IPS DF 19.7 (cell line): ENCODE measurements at places on chromosomes 16 and 17.

GRCh38 chr16:58371841-58372240 is 20.4 kb upstream of the GINS3 start:
- no peak for DNase-seq

- DNase-seq: no peak
Observed at GRCh38 chr17:76080768-76081287, 1.8 kb downstream of the ZACN start.

DNA sequence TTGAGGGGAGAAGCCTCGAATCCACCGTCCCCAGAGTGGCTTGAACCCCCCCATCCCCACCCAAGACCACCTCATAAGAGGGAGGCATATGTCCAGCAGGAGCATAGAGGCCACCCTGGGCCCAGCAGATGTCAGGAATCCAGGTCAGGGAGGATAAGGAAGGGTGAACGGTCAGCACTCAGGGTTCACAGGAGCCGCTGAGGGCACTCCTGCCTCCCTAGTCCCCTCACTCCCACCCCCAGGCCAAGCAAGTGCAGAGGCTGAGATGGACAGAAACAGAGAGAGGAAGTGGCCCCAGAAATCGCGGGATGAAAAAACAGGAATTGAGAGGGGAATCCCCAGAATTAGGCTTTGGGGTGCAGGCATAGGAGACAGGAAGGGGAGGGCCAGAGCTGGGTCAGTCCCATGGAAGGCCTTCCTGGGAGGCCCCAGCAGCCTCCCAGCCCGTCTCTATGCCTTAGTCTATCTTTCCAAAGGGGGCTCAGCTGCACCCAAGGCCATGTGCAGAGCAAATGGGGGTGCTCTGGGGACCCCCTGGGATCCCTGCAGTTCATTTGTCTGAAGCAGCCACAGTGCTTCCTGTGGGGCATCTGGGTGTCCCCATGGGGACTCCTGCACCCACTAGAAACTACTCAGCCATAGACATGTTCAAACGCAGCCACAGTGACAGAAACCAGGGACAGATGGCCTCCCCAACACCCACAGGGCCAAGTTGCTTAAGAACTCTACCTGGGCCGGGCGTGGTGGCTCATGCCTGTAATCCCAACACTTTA is 1.7 kb downstream of the CMTM3 start:
- no peak for DNase-seq

- no peak for DNase-seq
Observed at GRCh38 chr16:25013751-25014499, 1.2 kb downstream of the ARHGAP17 start.

GRCh38 chr17:48563385-48563838 is 14.7 kb downstream of the HOXB4 start:
- DNase-seq: no peak

DNA sequence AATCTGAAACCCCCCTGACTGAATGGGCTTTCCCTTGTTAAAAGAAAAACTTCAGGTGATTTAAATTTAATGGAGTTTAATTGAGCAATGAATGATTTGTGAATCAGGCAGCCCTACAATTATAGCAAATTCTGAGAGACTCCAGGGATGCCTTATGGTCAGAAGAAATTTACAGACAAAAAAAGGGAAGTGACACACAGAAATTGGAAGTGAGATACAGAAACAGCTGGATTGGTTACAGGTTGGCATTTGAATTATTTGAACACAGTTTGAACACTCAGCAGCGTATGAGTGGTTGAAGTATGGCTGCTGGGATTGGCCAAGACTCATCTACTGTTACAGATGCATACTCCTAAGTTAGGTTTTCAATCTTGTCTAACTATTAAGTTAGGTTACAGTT is 19.0 kb upstream of the CPHXL start:
- no peak for DNase-seq

GRCh38 chr17:49779739-49780231 is 8.7 kb upstream of the KAT7 start:
- DNase-seq: no peak

GRCh38 chr17:49715717-49716279 is 8.0 kb upstream of the SLC35B1 start:
- DNase-seq: no peak

DNA sequence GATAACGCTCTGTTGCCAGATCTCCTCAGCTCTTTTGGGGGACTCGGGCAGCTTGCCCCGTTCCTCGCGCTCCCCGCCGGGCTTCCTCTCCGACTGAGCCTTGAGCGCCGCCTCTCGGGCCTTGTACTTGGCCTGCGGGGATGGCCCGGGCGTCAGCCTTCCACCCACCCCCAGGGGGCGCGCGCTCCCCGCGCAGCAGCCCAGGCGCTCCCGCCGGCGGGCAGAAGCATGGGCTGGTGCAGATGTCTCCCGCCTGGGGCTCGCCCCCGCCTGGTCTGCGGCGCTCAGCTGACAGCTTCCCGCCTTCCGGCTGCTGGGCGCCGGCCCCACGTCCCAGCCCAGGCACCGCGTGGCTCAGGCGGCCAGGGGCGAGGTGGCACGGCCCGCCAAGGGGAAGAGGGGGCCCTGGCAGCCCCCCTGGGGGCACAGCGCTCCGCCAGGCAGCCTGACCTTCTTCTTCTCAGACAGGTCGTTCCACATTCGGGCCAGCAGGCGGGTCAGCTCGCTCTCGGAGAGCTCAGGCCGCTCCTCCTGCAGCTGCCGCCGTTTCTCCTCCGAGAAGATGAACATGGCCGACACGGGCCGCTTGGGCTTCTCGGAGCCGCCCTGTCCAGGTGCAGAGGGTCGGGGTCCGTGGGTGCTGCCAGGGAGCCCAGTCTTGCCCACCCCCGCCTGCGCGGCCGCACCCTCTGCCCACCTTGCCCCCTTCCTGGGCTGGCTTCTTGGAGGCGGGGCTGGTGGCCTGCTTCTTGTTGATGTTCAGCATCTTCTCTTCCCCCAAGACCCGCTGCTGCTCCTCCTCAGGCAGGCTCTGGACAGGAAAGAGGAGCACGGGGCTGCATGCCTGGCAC is 8.9 kb downstream of the UBTF start:
- no peak for DNase-seq

DNA sequence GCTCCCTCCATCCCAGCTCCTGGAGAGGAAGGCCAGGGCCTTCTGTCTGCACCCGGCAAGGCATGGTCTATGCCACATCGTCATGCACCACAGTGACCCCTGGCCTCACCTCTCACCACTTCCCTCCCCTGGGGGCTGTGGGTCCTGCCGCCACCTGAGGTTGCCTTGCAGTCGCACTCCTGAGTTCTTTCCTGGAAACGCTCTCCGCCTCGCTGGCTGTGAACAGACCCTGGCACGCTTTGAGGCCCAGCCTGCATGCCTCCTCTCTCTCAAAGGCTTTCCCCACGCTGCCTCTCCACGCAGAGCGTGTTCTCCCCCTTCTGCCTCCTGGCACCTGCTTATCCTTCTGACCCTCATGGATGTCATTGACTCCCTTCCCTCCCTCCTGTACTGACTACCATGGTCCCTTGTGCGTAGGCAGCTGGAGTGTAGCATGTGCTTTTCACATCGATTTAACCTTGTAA is 45.4 kb downstream of the SEC14L1 start:
- DNase-seq: no peak

GRCh38 chr17:2545393-2545792 is 33.7 kb upstream of the METTL16 start:
- DNase-seq: no peak

DNA sequence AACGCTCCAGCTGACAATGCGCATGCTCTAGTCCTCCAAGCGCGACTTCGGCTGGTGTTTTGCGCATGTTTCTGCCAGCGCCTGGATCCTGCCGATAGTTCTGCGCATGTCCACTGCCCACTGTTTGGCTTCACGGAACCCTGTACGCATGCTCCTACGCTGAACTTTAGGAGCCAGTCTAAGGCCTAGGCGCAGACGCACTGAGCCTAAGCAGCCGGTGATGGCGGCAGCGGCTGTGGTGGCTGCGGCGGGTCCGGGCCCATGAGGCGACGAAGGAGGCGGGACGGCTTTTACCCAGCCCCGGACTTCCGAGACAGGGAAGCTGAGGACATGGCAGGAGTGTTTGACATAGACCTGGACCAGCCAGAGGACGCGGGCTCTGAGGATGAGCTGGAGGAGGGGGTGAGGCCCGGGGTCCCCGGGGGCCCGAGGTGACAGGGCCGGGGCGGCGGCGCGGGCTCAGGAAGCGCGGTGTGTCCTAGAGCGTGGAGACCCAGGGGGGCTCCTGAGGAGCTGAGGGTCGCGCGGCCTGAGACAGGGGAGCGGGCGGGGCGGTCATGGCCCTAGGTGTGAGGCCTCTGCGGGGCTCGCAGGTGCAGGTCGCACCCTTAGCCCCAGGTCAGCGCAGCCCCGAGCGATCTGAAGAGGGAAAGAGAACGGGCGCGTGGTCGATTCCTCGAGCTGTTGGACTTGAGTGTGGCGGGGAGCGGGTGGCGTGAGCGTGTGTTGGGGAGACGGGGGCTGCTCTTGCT is at the start of the genes RPS6KB1 and TUBD1:
TSS of gene RPS6KB1 (plus strand) at position 198 of the 752 bp plus-strand sequence. CDS start at position 262, 64 bp downstream.
TSS of gene TUBD1 (minus strand) at position 20 of the 752 bp plus-strand sequence. CDS start 1,941 bp downstream, outside the sequence.
- DNase-seq: peak; percentile 97

GRCh38 chr17:21218101-21218500 is 4.1 kb upstream of the TMEM11 start:
- DNase-seq: no peak

GRCh38 chr17:42101513-42102292 is 3.4 kb upstream of the ZNF385C start:
- no peak for DNase-seq

GRCh38 chr17:80871341-80871740 is 120.3 kb upstream of the CHMP6 start:
- DNase-seq: no peak

GRCh38 chr17:57286399-57287105 is 30.2 kb downstream of the MSI2 start:
- no peak for DNase-seq

DNA sequence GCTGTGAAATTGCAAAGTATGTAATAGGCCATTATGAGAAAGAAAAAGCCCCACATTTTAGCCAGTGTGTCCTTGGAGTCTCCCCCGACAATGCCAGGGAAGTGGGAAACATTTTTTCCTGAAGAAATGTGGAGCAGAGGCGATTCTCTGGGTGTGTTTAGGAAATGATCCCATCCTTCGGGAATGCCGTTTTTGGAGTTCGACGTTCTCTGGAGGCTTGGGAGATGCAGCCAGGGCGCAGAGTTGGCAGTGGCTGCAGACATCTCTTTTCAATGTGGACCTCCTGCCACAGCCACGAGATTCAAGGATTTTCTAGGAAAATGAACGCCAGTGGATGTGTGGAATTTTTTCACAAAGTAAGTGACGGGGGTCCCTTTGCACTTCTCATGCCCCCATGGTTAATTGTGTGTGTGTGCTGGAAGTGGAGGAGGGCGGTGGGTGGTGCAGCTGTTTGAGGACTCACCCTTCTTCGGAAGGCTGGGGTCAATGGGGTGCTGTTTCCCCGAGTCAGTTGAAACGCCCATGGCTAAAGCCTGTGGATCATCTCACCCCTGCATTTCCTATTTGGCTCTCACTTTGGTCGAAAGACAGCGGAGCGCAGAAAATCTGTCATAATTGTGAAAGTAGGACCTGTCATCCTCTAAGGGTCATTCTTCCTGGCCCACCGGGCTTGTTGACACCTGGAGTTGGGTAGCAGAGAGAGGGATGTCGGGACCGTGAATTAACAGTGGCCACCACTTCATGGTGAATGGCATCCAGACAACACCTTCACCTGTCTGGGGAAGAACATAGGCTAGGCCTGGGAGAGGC is 73.2 kb downstream of the CMIP start:
- no peak for DNase-seq

DNA sequence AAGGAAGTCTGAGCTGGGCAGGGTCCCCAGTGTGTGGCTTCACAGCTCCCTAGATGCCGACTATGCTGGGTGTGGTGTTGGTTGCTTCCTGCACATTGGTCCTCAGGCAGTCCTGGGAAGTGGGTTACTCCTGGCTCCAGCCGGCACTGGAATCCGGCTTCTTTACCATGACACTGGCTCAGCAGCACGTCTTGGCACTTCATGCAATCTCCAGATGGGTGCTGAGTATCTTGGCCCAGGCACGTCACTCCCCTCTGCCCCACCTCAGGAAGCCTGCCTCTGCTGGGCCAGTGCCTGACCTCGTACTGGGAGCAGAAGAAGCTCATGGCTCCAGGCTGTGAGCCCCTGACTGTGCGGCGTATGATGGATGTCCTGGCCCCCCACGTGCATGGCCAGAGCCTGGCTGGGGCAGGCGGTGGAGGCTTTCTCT is 24.5 kb downstream of the FCSK start:
- no peak for DNase-seq

DNA sequence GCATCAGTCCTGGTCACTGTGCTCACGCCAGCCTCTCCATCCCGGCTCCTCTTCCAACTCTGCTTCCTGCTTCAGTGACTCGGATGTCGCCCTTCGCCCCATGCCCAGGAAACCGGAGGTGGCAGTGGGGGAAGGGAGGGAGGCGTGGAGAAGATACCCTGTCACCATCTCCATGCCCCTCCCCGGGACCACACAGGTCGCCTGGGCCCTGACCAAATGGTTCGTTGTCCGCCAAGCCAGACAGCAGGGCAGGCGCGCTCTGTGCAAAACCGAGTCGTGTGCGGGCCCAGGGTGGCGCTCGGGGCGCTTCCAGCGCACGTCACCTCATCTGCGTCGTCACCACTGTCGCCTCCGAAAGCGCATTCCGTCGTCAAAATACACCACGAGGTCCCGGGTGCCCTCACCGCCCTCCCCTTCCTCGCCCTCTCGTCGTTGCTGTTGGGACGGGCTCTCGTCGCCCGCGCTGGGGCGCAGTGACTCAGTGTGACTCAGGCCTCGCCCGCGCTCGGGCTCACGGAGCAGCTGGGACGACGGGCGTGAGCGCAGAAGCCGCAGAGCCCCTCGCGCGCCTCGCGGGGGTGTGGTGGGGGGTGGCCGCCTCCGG is 39.2 kb downstream of the ZNF778 start:
- no peak for DNase-seq

GRCh38 chr16:83692224-83692623 is 115.6 kb upstream of the HSBP1 start:
- DNase-seq: no peak

DNA sequence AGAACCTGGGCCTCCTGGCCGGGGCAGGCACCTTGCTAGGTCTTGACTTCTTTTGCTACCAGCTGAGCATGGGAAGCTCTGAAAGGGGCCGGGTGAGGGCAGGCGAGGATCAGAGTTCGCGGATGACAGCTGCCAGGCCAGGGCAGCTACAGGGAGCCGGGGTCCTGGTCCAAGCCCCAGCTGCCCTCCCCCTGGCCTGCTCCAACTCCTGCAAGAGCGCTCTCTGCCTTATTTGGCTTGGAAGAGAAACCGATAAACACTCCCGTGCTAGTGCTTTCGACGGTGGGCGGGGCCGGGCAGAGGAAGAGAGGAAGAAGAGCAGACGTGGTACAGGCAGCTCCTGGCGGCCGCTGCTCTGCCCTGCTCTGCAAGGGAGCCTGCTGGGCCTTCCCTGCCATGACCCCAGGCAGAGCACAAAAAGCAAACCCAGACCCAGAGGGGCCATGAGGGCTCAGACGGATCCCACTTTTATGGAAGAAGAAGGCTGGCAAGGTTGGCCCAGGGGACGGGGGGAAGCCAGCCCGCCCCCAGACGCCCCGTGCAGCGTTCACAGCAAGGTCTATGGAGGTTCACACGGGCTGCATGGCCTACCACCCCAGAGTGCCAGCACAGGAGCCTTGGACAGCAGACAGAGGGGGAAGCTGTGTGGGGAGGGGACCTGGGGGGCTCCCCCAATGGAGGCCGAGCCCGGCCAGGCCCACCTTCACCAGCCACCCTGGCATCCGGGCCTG is 25.6 kb downstream of the PIEZO1 start:
- DNase-seq: no peak
